ENCODE measurements at places on chromosomes 5 and 9.

- no peak for DNase-seq
- H3K4me3 ChIP-seq, result no peak overlapping the region
Measured at GRCh38 chr9:30846651-30847050, 1537.8 kb upstream of the ACO1 start.

GRCh38 chr9:87812375-87813118 lies 70.1 kb upstream of the SPATA31E1 start:
- H3K4me3 ChIP-seq, result no peak overlapping the region
- DNase-seq, result peak; percentile 36
- peaks cover 14% of the 10 kb centered on the region for H3K4me1 ChIP-seq
- H3K36me3 ChIP-seq, result peaks cover 2% of the 10 kb centered on the region
- H3K27me3 ChIP-seq, result peaks cover 31% of the 10 kb centered on the region

DNA sequence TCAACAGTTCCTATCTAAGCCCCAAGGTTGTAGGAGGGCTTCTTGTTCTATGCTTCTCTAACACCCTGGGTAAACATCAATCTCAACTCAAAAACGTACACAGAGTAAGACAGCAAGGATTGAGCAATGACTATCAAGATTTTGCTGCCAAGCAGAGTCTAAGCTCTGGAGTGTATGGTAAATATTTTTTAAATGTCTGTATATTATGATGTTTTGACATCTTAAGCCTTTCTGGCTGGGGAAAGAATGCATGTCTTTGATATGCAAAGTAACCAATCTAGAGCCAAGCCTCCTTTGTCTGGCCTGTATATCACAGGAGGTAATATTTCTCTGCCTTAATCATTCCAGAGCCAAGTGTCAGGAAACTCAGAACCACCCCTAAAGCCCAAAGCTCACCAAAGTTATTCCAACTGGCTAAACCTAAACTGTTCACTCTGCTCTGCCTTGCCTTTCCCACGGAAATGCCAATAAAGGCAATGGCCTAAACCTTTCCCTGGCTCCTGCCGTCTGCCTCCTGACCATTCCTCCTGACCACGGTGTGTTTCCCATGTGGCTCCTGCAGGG lies 45.2 kb downstream of the YIPF5 start:
- no peak for DNase-seq
- H3K36me3 ChIP-seq, result no peaks in the 10 kb centered on the region
- H3K4me3 ChIP-seq, result no peak overlapping the region
- H3K4me1 ChIP-seq, result peaks cover 5% of the 10 kb centered on the region
- H3K27me3 ChIP-seq, result no peaks in the 10 kb centered on the region

- peaks cover 26% of the 10 kb centered on the region for H3K27me3 ChIP-seq
- H3K4me1 ChIP-seq, result peaks cover 10% of the 10 kb centered on the region
- H3K36me3 ChIP-seq, result no peaks in the 10 kb centered on the region
- no peak overlapping the region for H3K4me3 ChIP-seq
Measured at GRCh38 chr5:174315871-174316270, 270.4 kb downstream of the NSG2 start.

DNA sequence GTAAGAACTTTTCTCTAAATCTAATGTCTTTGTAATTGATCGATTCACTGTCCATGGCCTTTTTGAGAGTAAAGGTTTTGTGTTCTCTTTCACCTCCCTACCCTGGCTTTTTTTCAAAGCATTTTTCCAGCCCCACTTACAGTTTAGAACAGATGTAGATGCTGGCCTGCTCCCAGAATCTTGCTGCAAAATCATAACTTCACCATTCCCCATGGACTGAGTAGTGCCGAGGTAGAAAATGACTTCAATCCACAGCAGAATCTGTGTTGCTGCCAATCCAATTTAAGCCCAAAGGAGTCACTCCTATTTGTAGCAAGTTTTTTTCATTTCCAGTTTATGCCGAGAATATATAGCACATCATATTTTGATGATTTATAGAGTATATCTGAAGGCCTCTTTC lies 46.5 kb upstream of the CEMIP2 start:
- DNase-seq, result no peak
- no peaks in the 10 kb centered on the region for H3K36me3 ChIP-seq
- H3K27me3 ChIP-seq, result peaks cover 2% of the 10 kb centered on the region
- peaks cover 5% of the 10 kb centered on the region for H3K4me1 ChIP-seq
- no peak overlapping the region for H3K4me3 ChIP-seq
- H3K27ac ChIP-seq, result no peak overlapping the region

- DNase-seq, result no peak
- H3K36me3 ChIP-seq, result no peaks in the 10 kb centered on the region
- H3K27me3 ChIP-seq, result peaks cover 21% of the 10 kb centered on the region
- no peak overlapping the region for H3K4me3 ChIP-seq
- H3K4me1 ChIP-seq, result peaks cover 41% of the 10 kb centered on the region
- peak overlapping the region; percentile 92 for H3K27ac ChIP-seq
Measured at GRCh38 chr5:10484774-10485141, 43.1 kb downstream of the ROPN1L start.

DNA sequence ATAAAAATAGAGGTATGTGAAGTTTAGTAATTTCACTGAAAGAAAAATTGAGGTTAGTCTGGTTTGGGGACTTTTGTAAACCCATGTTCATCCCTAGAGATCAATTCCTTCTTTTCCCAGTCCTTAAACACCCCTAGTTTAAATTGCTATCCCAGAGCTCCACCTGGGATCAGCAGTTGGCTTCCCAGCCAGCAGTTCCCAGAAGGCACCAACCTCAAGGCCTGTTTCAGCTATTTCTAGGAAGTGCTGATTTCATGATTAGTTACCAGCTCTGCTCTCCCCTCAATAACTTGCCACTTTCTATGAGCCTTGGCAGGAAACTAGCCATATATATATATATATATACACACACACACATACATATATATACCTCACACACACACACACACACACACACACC lies 30.5 kb downstream of the EPB41L4B start:
- H3K27me3 ChIP-seq, result no peaks in the 10 kb centered on the region
- peaks cover 14% of the 10 kb centered on the region for H3K4me1 ChIP-seq
- H3K27ac ChIP-seq, result no peak overlapping the region
- no peak for DNase-seq

- H3K27me3 ChIP-seq, result peaks cover 47% of the 10 kb centered on the region
- H3K36me3 ChIP-seq, result no peaks in the 10 kb centered on the region
- no peak overlapping the region for H3K27ac ChIP-seq
- H3K4me3 ChIP-seq, result no peak overlapping the region
Measured at GRCh38 chr5:34475249-34475966, 180.7 kb upstream of the RAI14 start.

GRCh38 chr9:97564291-97565175 lies 63.1 kb downstream of the TMOD1 start:
- H3K27ac ChIP-seq, result no peak overlapping the region
- DNase-seq, result no peak
- peaks cover 30% of the 10 kb centered on the region for H3K27me3 ChIP-seq
- no peak overlapping the region for H3K4me3 ChIP-seq

- peaks cover 8% of the 10 kb centered on the region for H3K36me3 ChIP-seq
- peak overlapping the region; percentile 83 for H3K27ac ChIP-seq
- H3K4me3 ChIP-seq, result peak overlapping the region; percentile 85
- DNase-seq, result no peak
Measured at GRCh38 chr5:109691996-109692395, 2.3 kb downstream of the MAN2A1 start.

DNA sequence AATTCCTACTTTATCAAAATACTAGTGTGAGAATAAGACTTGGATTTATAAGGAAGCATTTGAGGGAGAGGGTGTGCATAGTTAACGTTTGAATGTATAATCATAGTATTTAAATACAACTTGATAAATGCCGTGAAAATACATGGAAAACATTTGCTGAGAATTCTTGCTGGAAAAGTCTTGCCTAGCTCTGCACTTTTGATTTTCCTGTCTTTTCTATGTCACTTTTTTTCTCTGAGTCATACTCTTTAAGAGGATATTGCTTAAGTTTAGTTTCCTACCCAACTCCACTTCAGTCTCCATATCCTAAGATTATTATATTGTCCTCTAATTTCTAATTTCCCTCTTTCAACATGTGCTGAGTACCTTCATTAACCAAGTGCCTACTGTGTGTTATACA lies 616.6 kb upstream of the SEMA6A start:
- H3K27ac ChIP-seq, result no peak overlapping the region
- H3K4me1 ChIP-seq, result no peaks in the 10 kb centered on the region
- no peaks in the 10 kb centered on the region for H3K36me3 ChIP-seq
- no peak overlapping the region for H3K4me3 ChIP-seq
- no peak for DNase-seq
- H3K27me3 ChIP-seq, result no peaks in the 10 kb centered on the region

- H3K27me3 ChIP-seq, result no peaks in the 10 kb centered on the region
- peaks cover 12% of the 10 kb centered on the region for H3K36me3 ChIP-seq
- H3K4me1 ChIP-seq, result no peaks in the 10 kb centered on the region
Measured at GRCh38 chr5:69359699-69360098, 9.6 kb downstream of the AK6 start.

GRCh38 chr5:83197326-83197967 lies 120.1 kb downstream of the XRCC4 start:
- DNase-seq, result no peak
- H3K4me1 ChIP-seq, result peaks cover 3% of the 10 kb centered on the region
- H3K4me3 ChIP-seq, result no peak overlapping the region
- H3K36me3 ChIP-seq, result peaks cover 3% of the 10 kb centered on the region
- no peaks in the 10 kb centered on the region for H3K27me3 ChIP-seq
- no peak overlapping the region for H3K27ac ChIP-seq

GRCh38 chr5:997001-997474 lies 11.6 kb upstream of the NKD2 start:
- H3K27ac ChIP-seq, result no peak overlapping the region
- peaks cover 55% of the 10 kb centered on the region for H3K27me3 ChIP-seq
- H3K36me3 ChIP-seq, result no peaks in the 10 kb centered on the region
- no peak overlapping the region for H3K4me3 ChIP-seq
- peaks cover 4% of the 10 kb centered on the region for H3K4me1 ChIP-seq
- no peak for DNase-seq

- no peak for DNase-seq
- H3K27ac ChIP-seq, result no peak overlapping the region
- H3K36me3 ChIP-seq, result peaks cover 12% of the 10 kb centered on the region
- H3K27me3 ChIP-seq, result no peaks in the 10 kb centered on the region
- H3K4me3 ChIP-seq, result no peak overlapping the region
Measured at GRCh38 chr9:137394866-137395665, 27.9 kb downstream of the EXD3 start.

- no peak overlapping the region for H3K4me3 ChIP-seq
- H3K4me1 ChIP-seq, result no peaks in the 10 kb centered on the region
- no peaks in the 10 kb centered on the region for H3K27me3 ChIP-seq
- H3K27ac ChIP-seq, result no peak overlapping the region
- H3K36me3 ChIP-seq, result no peaks in the 10 kb centered on the region
Measured at GRCh38 chr5:21711866-21712758, 1141.0 kb downstream of the CDH12 start.

- no peak overlapping the region for H3K4me3 ChIP-seq
- H3K27ac ChIP-seq, result no peak overlapping the region
- DNase-seq, result no peak
- no peaks in the 10 kb centered on the region for H3K36me3 ChIP-seq
- no peaks in the 10 kb centered on the region for H3K4me1 ChIP-seq
- no peaks in the 10 kb centered on the region for H3K27me3 ChIP-seq
Measured at GRCh38 chr9:119803679-119804078, 434.4 kb upstream of the BRINP1 start.

DNA sequence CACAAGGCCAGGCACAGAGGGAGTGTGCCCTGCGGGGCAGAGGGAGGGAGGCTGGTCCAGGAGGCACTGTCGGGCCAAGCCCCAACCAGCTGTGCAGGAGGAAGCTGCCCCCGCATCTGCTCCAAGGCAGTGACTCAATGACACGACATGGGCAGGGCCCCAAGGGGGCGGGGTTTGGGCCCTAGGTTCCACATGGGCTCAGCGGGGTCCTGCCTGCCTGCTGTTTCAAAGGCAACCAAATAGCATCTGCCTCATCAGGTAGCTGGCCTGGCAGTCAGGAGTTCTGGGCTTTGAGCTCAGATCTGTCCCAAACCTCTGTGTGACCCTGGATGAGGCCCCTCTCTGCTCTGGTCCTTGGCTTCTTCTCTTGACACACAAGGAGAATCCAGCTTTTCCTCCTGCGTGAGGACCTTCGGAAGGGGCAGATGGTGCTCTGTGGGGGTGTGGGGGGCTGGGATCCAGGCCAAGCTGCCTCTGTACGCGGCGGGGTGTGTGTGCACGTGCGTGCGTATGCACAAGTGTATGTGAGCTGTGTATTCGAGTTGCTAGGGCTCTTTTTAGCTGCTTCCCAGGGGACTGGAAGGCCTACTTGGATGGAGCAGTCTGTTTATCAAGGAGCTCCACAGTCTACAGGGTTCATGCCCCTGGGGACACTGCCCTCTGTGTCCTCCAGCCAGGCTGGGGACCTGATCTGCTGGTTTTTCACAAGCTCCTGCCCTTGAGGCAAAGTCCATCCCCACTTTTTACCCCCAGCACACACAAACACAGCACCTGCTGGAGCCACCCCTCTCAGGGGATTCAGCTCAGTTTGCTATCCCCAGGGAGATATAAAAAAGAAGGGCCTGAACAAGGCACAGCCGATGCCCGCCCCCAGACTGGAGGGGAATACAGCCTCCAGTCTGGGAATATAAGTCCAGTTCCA lies 138.9 kb downstream of the RGS3 start:
- H3K27me3 ChIP-seq, result no peaks in the 10 kb centered on the region

- no peak for DNase-seq
- H3K4me1 ChIP-seq, result no peaks in the 10 kb centered on the region
- H3K27me3 ChIP-seq, result peaks cover 29% of the 10 kb centered on the region
- H3K27ac ChIP-seq, result no peak overlapping the region
- peaks cover 7% of the 10 kb centered on the region for H3K36me3 ChIP-seq
Measured at GRCh38 chr9:113854310-113854709, 21.8 kb upstream of the ZNF618 start.

DNA sequence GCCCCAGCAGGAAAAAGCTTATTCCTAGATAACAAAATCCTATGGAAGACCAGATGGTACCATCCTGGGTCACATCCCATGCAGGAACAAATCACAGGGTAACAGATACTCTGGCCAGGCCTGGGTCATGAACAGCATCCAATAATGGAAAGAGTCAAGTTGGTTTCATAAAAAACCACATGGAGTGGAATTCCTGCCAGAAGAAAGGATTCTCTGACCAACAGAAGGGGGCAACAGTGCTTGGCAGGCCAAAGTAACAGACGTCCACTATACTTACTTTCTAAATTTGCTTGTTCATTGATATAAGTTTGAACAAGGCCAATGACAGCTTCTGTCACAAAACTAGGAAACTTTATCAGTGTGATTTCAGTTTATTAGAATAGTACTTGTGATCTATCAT lies 273.5 kb downstream of the ARRDC3 start:
- H3K27ac ChIP-seq, result no peak overlapping the region
- peaks cover 5% of the 10 kb centered on the region for H3K4me1 ChIP-seq
- H3K4me3 ChIP-seq, result no peak overlapping the region
- H3K27me3 ChIP-seq, result no peaks in the 10 kb centered on the region
- H3K36me3 ChIP-seq, result no peaks in the 10 kb centered on the region
- no peak for DNase-seq

DNA sequence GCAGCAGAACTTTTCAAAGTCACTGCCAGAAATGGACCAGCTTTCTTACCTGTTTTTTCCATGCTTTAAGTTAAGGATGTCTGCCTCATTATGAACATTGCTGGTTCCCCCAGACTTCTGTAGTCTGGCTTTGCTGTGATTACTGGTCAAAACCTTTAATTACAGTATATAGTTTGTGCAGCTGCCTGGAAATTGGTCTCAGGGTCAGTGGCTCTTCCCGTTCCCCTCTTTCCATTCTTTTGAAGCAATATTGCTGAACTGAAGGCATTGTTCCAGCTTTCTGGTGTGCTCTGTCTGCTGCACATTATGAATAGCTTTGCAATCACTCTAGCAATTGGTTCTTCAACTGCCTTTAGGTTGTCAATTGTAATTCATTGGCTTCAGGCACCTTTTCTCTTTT lies 206.5 kb downstream of the ARL15 start:
- no peaks in the 10 kb centered on the region for H3K36me3 ChIP-seq
- no peak overlapping the region for H3K27ac ChIP-seq
- no peaks in the 10 kb centered on the region for H3K27me3 ChIP-seq
- H3K4me1 ChIP-seq, result peaks cover 8% of the 10 kb centered on the region
- no peak for DNase-seq
- no peak overlapping the region for H3K4me3 ChIP-seq
